ENCODE measurements at places on chromosomes 16 and 17.

- DNase-seq, result peak; percentile 73
These were observed 119.4 kb downstream of the OR1D5 start for GRCh38 chr17:2943981-2944380.

DNA sequence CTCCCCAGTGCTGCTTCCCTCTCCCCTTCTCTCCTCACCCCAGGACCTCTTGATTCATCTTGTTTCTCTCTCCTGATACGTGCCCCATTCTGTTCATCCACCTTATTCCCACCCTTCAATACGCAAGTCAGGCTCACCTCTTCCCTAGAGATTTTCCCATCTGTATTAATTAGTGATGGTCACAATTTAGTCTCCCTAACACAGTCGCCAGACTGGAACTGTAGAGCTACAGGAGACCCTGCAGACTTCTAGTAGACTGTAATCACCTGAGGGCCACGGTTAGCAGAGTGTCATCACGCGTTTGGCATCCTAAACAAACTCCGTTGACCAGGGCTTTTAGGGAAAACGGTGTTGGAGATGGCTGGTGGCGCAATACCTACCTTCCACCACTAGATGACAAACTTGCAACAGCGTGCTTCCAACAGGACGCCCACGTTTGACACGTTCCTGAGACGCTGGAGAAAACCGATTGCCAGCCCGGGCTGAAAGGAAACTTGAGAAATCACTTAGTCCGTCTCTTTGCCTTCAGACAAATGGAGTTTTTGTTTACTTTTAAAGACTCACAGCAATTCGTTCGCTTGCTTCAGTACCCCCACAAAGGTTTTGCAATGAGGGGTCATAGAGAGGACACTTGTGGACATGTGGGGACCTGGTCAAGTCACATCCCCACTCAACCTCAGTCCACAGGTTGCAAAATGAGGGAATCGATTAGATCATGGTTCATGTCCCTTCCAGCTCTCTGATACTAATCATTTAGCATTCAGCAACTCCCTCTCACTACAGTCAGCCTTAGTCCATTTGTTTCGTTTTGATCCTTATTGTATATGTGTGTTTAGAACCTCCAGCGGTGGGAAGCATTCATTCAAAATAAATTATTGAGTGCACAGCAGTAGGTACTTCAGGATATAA lies 20.6 kb downstream of the MYL4 start:
- DNase-seq, result peak; percentile 86

DNA sequence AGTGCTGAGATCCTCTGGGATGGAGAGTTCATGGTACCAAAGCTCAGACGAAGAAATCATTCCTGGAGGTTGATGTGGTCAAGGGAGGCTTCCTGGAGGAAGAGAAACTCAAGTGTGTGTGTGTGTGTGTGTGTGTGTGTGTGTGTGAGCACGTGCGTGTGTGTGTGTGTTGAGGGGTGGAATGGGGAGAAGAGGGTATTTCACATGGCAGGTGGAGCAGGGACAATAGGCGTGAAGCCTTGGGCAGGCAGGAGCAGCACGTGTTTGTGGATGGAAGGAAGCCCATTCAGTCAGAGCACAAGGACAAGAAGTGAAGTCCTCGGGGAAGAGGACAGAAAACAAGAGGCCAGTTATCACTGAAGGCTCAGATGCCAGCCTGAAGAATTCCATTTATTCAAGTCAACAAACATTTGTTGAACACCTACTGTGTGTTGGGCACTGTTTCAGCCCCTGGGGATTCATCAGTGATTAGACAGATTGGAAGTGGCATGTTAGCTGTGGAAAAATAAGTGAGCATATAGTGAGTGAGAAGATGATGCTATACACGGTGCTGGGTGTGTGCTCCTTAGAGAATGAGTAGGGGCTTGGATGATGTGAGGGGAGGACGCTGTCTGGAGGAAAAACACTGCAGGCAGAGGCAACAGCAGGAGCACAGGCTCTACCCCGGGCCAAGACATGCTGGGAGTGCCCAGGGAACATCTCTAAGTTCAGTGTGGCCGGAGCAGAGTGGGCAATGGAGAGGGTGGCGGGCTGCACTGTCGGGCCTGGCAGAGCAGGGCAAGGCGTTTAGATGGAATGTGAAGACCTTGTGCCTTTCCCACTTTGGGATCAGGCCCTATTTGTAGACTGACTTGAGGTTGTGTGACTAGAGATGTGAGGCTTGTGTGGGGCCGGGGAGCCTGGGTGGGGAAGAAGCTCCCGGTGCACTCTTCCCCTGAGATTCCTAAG lies 267.1 kb downstream of the CBLN1 start:
- no peak for DNase-seq

GRCh38 chr17:9432934-9433421 lies 142.6 kb downstream of the STX8 start:
- no peak for DNase-seq

GRCh38 chr17:17728550-17729251 lies 47.4 kb downstream of the RAI1 start:
- no peak for DNase-seq

DNA sequence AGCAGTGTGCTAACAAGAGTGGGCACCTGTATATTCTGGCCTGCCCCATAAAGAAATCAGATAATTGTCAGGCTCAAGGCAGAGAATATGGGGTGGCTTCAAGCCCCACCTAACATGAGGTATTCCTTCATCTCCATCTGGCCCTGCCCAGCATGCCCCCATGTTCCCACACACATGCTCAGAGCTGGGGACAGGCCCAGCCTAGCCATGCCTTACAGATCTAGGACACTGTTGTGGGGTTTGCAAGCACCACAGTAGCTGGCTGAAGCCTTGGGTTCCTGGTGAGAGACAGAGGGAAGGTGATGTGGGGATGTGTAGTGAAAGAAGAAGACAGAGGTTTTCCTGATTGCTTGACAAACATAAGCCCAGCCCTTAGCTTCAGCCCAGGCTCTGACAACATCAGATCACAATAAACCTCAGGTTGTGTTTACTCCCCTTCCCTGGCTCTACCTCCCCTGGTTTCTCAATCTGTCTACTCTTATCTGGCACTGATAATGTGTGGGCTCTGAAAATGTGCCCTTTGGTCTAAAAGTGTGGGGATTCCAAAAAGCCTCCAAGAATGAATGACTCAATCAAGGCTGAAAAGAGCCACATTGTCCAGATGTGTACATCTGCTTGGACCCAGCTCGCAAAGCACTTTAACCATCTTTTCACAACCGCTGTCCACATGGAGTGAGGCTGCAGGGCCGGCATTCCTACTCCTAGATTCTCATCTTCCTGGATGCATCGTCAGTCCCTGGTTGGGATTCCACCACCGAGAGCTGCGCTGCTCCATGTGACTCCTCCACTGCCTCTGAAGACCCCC lies 34.4 kb downstream of the CDRT4 start:
- DNase-seq, result no peak

DNA sequence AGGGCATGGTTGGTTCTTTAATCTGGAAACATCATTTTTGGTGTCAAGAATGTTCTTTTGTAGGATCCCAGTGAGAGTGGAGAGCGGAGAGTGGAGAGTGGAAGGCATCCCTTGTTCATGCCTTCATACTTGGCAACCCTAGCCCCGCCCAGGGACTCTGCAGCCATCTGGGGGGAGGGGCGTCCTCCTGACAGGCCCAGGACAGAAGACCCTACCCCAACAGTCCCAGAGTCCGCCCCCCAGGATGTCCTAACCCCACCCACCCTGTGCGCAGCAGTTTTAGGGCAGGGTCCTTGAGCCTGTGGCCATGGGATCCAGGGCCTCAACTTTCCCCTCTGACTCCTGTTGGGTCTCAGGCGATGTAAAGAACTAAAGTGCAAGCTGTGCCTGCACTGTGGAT lies 4.5 kb downstream of the SLC26A11 start:
- no peak for DNase-seq

- DNase-seq, result no peak
These were observed 528.2 kb upstream of the RBFOX1 start for GRCh38 chr16:6804461-6804860.

DNA sequence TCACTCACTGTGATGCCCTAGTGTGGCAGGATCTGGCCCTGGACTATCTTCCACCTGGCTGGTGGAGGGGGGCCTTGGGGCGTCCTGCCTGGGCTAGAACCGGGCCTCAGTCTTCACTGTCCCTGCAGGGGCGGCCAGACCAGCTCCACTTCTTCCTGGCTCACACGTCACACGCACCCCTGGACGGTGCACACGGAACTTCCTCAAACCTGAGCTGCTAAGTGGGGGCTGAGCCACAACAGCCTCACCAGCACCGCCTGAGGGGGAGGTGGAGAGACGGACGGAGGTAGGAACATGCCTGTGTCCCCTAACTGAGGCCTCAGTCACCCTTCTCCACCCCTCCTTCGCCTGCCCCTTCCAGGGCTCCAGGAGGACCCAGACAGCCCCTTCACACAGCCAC lies 36.6 kb downstream of the TIMM22 start:
- no peak for DNase-seq

- no peak for DNase-seq
These were observed 724 bp downstream of the UBE2I start for GRCh38 chr16:1309888-1310831.

- DNase-seq, result no peak
These were observed 349.2 kb upstream of the SALL1 start for GRCh38 chr16:51500306-51500705.

GRCh38 chr16:29987371-29988085 lies 7.9 kb downstream of the HIRIP3 start:
- no peak for DNase-seq

- DNase-seq, result no peak
These were observed 42.9 kb upstream of the CDRT4 start for GRCh38 chr17:15510361-15510760.

DNA sequence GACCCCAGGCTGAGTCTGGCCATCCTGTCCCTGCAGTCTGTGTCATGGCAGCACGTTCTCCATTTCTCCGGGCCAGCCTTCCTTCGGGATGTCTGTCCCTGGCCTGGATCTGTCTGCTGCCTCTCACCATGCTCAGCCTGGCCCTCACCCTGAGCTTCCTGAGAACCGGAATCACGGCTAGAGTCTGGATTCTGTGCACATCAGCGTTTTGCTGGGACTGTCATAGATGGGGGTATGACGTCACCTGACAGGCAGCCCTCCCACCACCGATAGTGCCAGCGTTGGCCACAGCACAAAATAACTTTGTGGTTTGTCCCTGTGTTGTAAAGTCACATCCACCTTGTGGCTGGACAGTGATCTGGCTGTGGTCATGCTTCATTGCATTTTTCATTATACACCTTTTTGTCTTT lies 59.2 kb downstream of the B9D1 start:
- DNase-seq, result no peak

DNA sequence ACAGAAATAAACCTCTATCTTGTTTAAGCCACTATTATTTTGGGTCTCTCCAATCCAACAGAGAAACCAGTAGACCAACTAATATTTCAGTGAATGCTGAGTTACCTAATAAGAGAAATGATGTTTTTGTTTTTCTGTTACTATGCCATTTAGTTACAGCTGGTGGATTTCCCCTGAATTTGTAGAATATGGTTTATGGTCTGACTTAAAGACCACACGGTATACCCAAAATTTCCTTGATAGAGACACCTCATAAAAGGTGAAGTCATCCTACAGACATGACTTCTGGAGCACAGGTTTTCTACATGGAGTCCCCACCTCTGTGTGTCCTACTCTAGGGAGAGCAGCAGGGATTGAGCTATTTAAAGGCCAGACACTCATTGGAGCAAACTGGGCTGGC lies 13.3 kb downstream of the PIK3R5 start:
- no peak for DNase-seq

DNA sequence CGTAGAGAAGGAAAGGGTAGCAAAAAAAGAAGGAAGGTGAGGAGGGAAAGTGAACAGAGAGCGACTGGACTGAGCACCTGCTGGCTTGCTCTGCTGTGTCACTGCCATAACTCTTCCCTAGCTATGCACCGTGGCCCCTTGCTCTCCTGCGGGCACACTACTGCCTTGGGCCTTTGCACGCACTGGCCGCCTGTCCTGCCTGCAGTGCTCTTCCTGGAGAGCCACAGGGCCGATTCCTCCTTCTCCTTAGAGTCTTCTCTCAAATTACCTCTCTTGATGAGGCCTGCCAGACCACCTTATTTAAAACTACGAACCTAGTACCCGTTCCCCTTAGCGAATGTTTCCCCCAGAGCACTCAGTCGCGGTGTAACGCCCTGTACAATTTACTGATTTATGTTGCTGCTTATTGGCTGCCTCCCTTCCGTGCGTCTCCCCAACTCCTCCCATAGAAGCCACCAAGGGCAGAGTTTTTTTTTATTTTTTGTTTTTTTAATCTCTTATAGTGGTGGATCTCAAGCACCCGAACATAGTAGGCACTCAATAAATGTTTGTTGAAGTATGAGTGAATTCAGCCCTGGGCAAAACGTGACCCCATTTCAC lies 70.3 kb downstream of the RAI1 start:
- peak; percentile 75 for DNase-seq

DNA sequence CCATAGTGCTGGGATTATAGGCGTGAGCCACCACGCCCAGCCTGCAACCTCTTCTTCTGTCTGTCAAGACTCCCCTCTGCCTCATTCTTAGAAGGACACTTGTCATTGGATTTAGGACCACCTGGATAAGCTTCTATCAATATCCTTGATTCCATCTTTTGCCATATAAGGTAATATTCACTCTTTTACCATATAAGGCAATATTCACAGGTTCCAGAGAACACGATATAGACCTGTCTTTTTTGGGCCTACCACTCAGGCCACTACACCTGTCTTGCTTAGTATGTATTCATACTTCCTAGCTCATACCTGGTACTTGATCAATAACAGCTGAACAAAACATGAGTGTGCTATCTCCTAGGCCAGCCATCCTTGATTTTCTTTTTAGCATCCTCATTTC lies 149.2 kb upstream of the TOX3 start:
- no peak for DNase-seq

Measured in Jurkat, Clone E6-1 (cell line).